ENCODE measurements at places on chromosomes 12 and 14. TPM values are rescaled to one million over a fixed set of nuclear protein-coding genes. Genes with fewer than 3 reads are reported as not detected.

- DNase-seq, result peak; percentile 83
Measured at GRCh38 chr14:33271891-33272290, 333.2 kb downstream of the NPAS3 start.

DNA sequence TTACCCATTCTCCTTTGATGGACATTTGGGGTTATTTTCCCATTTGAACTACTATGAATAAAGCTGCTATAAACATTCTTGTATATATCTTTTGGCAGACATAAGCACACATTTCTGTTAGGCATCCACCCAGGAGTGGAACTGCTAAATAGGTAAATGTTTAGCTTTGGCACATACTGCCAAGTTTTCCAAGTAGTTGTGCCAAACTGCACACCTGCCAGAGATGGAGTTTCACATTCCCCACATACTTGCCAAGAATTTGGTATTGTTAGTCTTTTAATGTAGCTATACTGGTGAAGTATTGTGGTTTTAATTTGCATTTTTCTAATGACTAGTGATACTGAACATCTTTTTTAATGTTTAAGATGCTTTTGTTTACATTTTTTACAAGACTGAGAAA, 201.0 kb downstream of the GXYLT1 start:
- no peak for DNase-seq

DNA sequence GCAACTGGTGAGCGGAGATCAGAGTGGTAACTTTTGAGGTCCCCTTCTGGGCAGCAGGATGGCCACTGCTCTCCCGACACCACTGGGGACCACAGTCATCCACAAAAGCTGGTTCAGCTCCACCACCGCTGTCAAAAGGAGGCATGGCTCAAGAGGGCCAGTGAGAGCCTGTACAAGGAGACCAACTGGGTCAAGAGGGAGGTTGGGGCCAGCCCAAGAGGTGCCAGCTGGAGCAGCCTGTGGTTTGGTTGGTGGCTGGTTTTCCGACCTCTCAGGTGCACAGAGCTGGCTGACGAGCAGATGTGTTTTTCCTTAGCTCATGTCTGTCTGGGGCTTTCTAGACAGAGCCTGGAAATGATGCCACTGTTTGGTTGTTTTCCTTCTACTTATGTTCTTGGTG, 60.1 kb downstream of the ERH start:
- DNase-seq, result no peak

DNA sequence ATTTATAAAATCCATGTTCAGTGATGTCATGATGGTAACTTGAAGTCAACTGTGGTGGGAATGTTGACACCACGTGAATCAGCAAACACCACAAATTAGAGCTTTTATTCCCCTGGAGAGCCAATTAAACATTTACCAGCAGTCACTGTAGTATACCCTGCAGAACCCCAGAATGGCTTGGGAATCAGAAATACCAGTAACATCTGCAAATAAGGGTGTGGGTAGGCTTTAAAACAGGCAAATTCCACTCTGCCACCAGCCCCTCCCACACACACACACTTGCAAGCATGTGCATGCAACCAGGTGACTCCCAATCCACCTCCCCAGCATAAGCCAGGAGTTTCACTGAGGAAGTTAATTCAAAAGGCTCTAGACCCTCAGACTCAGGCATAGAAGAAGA, 63.6 kb upstream of the TMEM263 start:
- no peak for DNase-seq

The STX2 gene
- polyA plus RNA-seq, result 11.7 TPM
